Right kidney (tissue), 9 donors: ENCODE measurements at places on chromosomes 7 and 10.
A peak's percentile ranks its signal among the peaks of the same experiment; 100 is the strongest.

DNA sequence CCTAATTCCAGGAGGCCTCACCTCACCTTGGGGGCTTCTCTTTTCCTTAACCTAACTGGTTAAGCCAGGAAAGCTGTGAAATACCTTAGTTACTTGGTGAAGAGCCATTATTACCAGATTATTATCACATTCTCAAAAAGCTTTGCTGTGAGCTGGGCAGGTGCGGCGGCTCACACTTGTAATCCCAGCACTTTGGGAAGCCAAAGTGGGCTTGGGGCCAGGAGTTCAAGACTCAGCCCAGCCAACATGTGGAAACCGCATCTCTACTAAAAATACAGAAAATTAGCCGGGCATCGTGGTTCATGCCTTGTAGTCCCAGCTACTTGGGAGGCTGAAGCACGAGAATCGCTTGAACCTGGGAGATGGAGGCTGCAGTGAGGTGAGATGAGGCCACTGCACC lies 102.4 kb upstream of the KLF6 start:
- DNase-seq, result no peak

- no peak for DNase-seq
Observed at GRCh38 chr7:55553024-55553345, 19.3 kb downstream of the VOPP1 start.

- no peak for DNase-seq
Observed at GRCh38 chr7:8818406-8818805, 385.0 kb downstream of the NXPH1 start.

DNA sequence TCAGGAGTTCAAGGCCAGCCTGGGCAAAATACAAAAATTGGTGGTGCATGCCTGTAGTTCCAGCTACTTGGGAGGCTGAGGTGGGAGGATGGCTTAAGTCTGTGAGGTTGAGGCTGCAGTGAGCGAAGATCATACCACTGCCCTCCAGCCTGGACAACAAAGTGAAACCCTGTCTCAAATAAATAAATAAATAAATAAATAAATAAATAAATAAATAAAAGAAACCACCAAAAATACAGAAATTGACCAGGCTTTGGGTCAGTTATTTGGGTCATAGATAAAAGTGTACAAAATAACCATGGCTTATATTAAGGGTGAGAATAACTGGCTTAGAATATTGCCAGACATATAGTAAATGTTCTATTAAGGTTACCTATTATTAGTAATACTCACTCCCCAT lies 129.2 kb downstream of the NEUROD6 start:
- no peak for DNase-seq

DNA sequence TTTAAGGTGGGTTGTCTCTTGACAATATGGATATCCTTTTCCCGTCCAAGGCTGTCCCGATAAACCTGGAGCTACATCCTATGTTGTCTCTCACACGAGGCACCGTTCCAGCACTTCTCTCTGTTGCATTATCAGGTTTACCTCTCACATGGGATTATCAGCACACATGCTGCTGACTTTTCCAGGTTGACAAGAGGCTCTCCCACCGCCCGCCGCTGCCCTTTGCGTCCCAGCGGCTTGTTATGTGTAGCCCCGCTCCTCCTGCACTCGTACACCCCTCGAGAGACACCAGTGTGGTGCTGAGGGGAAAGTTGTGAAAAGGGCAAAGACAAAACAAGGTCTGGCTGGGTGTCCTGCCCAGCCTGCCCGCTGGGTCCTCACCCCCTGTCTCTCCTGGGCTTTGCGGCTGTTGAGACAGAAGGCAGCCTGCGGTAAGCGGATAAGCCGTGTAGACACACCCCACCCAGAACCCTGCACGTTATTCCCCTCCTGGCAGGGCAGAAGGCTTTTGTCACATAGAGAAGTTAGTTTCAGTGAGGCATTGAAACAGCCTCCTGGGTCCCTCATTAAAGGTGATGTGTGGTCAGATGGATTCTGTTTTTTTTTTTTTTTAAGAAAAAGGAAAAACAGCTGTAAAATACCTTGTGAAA lies 38.7 kb downstream of the UBE3C start:
- DNase-seq, result no peak

GRCh38 chr7:114885836-114886235 lies 36.1 kb upstream of the MDFIC start:
- DNase-seq, result no peak

DNA sequence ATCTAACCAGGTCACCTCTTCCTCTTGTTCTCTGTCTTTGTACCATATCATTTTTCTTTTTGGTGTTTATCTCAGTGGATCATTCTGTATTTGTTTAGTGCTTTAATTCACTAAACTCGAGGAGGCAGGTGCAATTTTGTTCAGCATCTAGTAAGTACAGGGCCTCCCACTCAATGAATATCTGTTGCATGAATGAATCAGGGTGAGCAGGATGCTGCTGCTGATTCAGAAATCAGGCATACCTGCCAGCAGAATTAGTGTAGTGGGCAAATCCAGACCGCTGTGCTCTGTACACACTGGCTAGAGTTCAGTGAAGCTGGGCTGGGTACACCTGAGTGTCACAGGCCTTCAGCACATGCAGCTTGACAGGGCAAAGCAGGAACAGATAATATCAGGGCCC lies 511.9 kb downstream of the SUGCT start:
- DNase-seq, result no peak

DNA sequence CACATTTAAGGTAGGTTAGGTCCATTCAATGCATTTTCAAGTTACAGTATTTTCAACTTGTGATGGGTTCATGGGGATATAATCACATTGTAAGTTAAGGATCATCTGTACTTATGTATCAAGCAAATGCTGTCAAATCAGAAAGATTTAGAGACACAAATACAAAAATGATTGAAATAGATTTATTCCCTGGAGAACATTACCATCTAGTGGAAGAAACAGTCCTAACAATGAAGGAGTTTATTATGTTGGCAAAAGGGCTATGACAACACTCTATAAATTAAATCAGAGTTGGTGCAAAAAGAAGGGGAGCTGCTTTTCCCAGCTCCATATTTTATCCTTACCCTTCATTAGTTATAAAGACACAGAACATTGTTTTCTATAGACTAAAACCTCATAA lies 69.0 kb downstream of the PRSS58 start:
- no peak for DNase-seq

- DNase-seq, result peak; percentile 48
Observed at GRCh38 chr10:3043512-3044368, 23.6 kb upstream of the PFKP start.

DNA sequence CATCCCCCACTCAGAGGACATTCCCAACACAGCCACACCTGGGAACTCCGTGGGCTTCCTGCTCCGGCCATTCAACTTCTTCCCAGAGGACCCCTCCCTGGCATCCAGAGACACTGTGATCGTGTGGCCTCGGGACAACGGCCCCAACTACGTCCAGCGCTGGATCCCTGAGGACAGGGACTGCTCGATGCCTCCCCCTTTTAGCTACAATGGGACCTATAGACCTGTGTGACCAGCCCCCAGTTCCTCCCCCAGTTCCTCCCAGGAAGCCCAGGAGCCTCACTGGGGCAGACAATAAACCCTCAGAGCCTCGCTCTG lies 8.6 kb downstream of the AOC1 start:
- DNase-seq, result no peak

GRCh38 chr7:18638594-18639452 lies 143.3 kb downstream of the HDAC9 start:
- DNase-seq, result no peak

GRCh38 chr7:151025924-151026671 lies 1.8 kb upstream of the ATG9B start:
- no peak for DNase-seq

DNA sequence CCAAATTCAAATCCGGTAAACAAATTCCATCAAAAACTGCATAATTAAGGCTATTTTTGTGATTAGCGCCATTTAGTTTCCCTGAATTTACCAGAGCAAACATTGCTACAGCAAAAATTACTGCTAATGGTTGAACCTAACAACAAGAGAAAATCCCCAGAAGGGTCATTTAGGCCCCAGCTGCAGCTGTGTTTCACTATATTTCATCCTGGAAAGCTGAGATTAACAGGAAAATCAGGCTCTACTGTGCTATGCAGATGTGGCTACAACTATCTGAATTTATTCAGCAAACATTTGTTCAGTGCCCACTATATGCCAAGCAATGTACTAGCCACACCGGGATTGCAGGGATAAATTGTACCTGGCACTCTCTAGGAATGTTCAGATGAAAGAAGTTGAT lies 104.0 kb downstream of the PON1 start:
- no peak for DNase-seq

- DNase-seq, result no peak
Observed at GRCh38 chr7:113289140-113289740, 170.9 kb upstream of the SMIM30 start.

GRCh38 chr10:98664329-98665042 lies 217.8 kb upstream of the HPS1 start:
- no peak for DNase-seq

GRCh38 chr7:104695563-104695962 lies 318.4 kb upstream of the KMT2E start:
- DNase-seq, result no peak

GRCh38 chr10:111211706-111212105 lies 134.9 kb downstream of the ADRA2A start:
- DNase-seq, result no peak

GRCh38 chr7:124489925-124490324 lies 275.7 kb downstream of the GPR37 start:
- no peak for DNase-seq

GRCh38 chr7:130277763-130278643 lies 11.3 kb downstream of the CPA2 start:
- peak; percentile 78 for DNase-seq

DNA sequence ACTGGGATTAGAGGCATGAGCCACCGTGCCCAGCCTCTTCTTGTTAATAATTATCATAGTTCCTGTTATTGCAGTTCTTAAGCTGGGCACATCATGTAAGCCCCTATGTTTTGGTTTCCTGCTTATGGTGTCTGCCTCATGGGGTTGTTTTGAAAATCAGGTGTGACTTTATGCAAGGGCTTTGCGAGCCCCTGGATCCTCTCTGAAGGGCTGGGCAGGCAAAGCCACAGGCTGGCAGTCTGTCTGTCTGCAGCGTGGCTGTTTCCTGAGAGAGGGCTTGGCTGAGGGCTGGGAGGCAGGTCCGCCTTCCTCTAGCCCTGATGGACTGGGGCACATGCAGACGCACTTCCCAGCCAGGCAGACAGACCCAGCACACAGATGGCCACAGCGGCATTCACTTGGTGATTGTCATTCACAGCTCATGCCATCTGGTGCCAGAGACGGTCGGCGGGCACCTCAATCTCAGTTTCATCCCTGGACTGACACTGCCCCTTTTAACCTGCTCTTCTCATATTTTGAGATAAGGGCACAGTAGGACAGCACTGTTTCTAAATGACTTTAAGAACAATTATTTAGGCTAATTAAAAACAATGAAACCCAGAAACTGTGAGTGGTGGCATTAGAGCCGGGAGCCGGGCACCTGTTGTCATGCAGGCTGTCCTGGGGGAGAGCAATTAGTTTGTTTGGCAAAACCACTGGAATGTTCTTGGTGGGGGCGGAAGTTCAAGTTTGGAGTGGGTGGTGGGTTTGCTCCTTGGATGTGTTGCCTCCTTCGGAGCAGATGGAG lies 35.5 kb downstream of the RBM20 start:
- no peak for DNase-seq

DNA sequence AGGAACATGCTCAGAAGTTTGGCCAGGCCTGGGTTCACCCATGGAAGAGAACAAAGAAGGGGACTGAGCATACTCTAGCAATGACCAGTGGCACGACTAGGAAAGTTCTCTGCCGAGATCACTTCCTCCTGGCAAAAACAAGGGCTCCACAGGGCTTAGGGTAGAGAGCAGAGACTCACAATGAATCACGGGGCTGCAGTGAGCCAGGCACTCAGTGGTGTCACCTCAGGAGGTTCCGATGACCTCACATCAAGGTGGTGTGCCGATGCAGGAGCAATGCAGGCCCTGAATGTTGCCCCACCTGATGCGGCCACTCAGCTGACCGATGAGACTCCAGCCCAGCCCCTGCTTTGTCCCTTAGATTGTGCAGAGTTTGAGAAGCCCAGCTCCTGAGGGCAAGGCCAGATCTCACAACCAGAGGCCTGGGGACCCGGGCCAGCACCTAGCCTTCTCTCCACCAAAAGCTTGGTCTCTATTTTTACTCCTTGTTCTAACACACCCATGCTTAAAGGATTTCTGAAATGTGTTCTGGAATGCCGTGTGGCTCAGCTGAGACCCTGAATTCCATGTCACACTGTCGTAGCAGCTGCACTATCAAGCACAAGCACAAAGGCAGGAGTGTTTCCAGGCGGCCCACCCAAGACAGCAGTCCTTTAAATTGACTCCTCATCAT lies 60.9 kb downstream of the COBL start:
- no peak for DNase-seq
